ENCODE measurements at places on chromosomes 6 and 20.

- DNase-seq, result no peak
These were observed 86.9 kb downstream of the MLIP start for GRCh38 chr6:54198134-54198533.

DNA sequence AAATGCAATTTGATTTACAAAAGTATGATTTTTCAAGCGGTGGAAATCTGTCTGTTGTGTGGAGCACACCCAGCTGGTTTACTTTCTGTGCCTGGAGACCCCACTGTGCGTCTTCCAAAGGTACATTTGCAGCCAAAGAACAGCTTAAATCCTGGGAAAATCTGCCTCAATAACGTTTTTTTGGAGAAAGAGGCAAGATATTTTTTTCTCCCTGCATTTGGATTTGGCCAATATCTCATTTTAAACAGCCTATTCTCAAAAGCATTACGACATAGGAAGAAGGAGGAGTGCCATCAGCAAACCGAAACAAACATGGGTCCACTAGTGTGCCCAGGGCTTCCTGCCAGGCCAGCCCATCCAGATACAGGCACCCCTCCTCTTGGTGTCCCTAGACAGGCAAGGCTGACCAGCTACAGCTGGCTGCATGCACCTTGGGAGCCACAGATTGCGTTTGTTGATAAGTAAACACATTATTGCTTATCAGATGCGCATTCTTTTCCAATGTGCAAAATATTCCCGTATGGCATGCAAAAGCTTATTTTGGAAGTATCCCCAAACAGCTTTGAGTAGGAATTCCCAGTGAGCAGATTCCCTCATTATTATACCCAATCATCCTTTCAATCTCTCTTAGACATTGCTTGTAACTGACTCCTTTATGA, 184.5 kb upstream of the MARCKS start:
- no peak for DNase-seq

- no peak for DNase-seq
These were observed 5.8 kb downstream of the KIAA0319 start for GRCh38 chr6:24640166-24640565.

GRCh38 chr6:124040655-124041054, 237.0 kb downstream of the NKAIN2 start:
- DNase-seq, result no peak

GRCh38 chr6:83908813-83909212, 49.3 kb downstream of the CYB5R4 start:
- DNase-seq, result no peak

- DNase-seq, result no peak
These were observed 92.7 kb upstream of the CD93 start for GRCh38 chr20:23178806-23179205.

- no peak for DNase-seq
These were observed 259.6 kb upstream of the PLCB4 start for GRCh38 chr20:8809107-8809953.

GRCh38 chr20:49207076-49207475, 12.1 kb upstream of the DDX27 start:
- DNase-seq, result peak; percentile 54

- no peak for DNase-seq
These were observed 125.3 kb upstream of the SPACA1 start for GRCh38 chr6:87922196-87922946.

DNA sequence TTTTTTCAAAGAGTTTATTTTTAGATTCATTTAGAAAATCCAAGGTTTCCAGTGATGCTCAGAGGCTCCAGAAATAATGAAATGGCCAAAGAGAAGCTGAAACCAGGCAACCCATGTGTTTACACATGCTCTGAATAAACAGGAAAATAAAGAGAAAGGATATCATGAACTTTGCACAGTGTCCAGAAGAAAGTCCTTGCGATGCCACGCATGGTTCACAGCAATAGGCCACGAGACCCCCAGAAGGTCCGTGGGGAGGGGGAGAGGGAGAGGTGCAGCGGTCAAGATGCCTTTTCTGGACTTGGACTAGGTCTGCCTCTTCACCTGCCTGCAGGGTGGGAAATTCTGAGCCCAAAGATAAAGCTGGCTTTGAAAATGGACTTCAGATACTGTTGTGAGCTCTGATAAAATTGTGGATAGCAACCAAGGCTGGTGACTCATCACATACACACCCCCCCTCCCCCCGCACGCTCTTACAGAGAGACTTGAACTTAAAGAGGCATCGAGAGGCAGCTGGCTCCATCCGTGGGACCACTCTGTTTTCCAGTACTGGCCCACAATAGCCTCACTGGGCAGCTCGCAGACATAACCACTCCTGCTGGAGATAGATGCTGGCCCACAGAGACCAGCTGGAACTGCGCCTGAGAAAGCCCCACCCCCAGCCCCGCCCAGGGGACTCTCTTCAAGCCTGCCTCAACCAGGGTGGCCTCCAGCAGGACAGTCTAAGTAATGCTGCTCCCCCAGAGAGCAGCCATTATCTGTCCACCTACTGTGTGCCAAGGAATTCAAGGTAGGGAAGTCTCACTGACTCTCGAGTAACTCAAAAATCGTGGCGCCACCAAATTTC, 21.2 kb upstream of the NFATC2 start:
- DNase-seq, result peak; percentile 91

- no peak for DNase-seq
These were observed 52.5 kb downstream of the CHMP4B start for GRCh38 chr20:33863440-33864323.

DNA sequence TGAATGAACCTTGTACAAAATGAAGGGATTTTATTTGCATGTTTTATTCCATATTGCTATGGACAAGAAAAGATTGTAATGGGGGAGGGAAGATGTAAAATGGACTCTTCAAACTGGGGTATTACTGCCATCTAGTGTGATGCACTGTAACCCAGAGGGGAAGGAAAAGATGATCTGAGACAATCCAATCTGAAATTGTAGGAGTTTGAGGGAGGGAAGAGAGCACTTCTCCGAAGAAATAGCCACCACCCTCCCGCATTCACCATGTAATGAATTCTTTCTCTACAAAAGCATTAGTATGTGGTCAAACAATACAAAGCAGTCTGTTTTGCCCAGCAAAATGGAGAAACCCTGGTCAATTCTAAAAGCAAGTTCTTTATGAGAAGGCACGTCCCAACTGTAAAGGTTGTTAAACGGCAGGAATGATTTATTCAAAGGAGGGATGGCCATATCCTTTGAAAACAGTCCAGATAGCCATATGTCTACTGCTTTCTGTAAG, 679.5 kb upstream of the NRSN1 start:
- peak; percentile 2 for DNase-seq

- no peak for DNase-seq
These were observed 1.3 kb upstream of the CST9L start for GRCh38 chr20:23569570-23569969.

DNA sequence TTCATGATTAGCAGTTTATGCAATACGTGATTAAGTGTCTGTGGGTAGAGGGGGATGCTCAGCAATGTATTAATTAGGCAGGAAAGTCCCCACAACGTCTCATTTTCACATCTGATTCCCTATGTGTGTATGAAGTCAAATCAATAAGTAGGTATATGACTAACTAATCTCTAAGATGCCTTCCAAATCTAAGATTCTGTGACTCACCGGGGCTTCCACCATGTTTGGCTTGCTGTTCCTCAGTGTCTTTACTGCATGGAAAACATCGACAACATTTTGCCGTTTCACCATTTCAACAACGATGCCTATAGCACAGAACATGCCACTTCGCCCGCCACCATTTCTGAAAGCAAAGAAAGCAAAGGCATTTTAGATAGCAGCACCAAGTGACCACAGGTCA, 72.0 kb upstream of the THEMIS start:
- DNase-seq, result no peak

DNA sequence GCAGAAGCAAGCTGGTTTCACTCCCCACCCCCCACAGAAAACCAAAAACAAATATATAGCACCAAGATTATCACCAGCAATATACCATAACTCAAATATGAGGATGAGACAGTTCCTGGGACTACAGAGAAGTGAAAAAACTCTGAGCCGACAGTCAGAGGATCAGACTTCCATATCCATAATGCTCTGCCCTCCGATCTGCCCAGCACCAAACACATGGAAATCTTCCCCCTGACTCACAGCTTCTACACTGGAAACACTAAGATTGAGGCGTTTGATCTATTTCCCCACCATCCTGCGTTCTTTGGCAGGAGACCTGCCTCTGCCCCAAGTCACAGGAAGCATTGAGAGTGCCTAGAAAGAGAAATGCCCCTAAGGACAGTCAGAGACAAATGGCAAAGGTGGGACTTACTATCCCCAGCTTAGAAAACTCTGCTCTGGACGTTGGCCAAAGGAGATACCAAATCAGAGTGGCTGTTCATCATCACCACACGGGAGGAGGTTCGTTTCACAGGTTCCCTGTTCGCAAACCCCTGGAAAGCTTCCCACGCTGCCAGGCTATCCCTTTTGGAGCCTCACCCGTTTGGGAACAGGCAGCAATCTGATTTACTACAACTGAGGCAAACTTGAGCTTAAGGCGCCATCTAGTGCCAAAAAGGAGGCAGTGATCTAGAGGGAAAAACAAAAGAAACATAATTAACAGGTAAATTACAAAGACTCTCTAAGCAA, 48.7 kb upstream of the SRSF6 start:
- peak; percentile 48 for DNase-seq
